ENCODE measurements at places on chromosomes 3 and 15.

DNA sequence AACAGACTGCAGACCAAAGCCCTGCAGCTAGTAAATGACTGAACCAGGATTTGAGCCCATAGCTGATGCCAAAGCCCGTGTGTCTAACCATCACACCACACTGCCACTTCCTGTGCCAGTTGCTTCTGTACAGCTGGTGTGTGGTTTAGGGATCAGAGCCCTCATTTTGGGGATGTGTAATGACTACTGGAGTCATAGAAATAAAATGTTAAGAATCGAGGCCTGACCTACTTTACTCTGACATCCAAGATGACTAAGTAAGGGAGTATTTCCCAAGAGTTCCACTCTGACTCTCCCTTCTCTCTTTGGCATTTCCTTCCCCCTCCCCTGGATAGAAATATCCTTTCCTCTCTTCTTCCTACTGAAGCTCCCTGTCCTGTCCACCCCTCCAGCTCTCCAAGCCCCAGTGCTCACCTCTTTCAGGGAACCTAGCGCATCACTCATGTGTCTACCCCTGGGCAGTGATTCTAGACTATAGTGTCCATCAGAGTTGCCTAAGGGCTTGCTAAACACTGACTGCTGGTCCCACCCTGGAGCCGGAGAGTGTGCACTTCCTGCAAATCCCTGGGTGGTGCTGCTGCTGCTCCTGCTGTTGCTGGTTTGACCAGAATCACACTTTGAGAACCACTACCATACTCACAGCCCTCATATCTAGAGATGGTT lies 53.8 kb downstream of the MGLL start:
- no peak for DNase-seq

- no peak for DNase-seq
These were observed 87.2 kb upstream of the PPIB start for GRCh38 chr15:64249883-64250575.

GRCh38 chr15:89171136-89172072 lies 50.0 kb downstream of the RLBP1 start:
- DNase-seq = no peak

GRCh38 chr15:66161108-66161507 lies 92.4 kb downstream of the MEGF11 start:
- DNase-seq = no peak

GRCh38 chr15:85558848-85559247 lies 178.4 kb downstream of the AKAP13 start:
- no peak for DNase-seq

DNA sequence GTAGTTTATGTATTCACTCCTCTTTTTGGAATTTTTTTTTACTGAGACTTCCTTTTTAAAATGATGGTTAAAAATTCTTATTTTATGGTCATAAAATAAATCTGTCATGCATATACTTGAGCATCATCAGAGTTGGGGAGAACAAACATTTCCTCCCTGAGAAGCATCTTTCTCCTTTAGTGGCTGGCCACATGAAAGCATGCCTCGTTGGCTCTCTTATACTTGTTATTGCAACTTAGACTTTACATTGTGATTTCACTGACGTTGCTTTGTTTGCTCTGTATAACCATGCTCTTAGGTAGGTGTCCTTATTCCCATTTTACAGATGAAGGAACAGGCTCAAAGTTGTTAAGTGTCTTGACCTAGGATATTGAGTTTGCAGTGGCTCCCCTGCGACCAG lies 18.1 kb downstream of the BBX start:
- DNase-seq = no peak

Measured in NCI-H1417 treated with DMSO at 0.1 percent for 48 hours (cell line).